COLO829 (cell line): ENCODE measurements at places on chromosomes 6 and 20.

DNA sequence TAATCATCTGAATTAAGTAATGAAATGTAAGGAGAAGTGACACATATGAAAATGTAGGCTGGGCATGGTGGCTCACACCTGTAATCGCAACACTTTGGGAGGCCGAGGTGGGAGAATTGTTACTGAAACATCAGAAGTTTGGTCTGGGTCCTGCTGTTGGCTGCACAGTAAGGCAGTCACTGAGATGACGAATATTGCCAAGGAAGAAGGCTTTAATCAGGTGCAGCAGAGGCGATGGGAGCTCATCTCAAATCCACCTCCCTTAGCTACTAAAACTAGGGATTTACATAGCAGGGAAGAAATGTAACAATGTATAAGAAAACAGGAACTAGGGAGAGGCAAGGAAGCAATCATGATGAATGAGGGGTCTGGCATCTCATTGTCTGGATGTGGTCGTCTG, 50.1 kb downstream of the RBM24 start:
- DNase-seq: no peak

DNA sequence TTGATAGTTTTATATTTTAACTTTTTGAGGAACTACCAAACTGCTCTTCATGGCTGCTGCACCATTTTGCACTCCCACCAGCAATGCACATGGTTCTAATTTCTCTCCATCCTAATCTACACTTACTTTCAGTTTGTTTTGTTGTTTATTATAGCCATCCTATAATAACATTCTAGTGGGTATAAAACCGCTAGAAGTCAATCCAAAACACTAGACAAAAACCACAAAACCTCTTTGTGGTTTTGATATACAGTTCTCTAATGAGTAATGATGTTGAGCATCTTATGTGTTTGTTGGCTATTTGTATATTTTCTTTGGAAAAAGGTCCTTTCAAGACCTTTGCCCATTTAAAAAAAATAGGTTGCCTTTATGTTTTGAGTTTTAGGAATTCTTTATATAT, 5.6 kb downstream of the RPP21 start:
- DNase-seq: no peak

- no peak for DNase-seq
These were observed 4.1 kb upstream of the ZKSCAN8 start for GRCh38 chr6:28137505-28137981.

- peak; percentile 44 for DNase-seq
These were observed 217.5 kb downstream of the GJA1 start for GRCh38 chr6:121652726-121653623.

GRCh38 chr20:15905661-15906060, 667.6 kb downstream of the KIF16B start:
- no peak for DNase-seq

DNA sequence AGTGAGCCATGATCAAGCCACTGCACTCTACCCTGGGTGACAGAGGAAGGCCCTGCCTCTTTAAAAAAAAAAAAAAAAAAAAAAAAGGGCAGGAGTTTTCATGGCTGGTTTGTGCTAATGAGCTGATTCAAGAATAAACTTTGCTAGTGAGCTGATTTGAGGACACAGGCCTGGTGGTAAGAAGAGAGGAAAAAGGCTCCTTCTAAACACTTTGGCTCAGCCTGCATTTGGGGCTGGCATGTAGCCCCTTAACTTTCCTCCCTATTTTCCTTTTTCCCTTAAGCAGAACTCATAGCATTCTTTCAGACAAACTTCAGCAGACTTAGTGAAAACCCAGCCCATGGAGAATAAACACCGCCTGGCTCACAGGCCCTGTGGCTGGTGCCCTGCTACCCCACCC, 432.7 kb downstream of the PTPRT start:
- DNase-seq: no peak

DNA sequence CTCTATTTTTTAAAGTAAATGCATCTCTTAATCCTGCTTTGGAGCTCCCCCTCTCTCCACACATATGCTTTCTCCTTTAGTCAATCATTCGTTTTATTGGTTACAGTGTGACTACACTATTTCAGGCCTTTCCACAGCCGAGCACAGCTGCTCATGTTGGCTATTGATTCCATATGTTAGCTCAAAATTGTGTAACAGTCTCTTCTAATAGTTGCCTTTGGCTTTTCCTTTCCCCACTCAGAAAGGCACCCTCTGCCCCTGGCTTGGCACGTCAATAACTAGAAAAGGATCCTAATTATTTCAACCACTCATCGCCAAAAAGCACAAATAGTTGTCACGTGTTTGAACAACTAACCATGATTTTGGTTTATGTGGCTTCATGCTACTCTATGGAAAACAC, 410.3 kb upstream of the SLC35B3 start:
- DNase-seq: no peak

- DNase-seq: no peak
These were observed 52.1 kb downstream of the AIG1 start for GRCh38 chr6:143112837-143113236.

DNA sequence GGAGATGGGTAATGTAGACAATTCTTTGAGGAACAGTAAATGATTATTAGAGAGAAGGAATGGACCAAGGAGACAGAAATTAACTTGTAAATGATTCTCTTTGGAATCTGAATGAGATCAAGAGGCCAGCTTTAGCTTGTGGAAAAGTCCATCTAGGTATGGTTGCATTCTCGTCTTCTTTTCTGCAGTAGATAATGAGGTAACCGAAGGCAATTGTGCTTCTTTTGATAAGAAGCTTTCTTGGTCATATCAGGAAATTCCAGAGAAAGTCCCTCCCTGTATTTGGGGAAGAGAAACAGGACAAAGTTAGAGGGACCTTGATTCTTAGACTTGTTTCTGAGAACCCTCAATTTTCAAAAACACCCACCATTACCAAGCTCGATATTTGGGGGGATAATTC, 109.1 kb upstream of the PRSS16 start:
- DNase-seq: no peak

DNA sequence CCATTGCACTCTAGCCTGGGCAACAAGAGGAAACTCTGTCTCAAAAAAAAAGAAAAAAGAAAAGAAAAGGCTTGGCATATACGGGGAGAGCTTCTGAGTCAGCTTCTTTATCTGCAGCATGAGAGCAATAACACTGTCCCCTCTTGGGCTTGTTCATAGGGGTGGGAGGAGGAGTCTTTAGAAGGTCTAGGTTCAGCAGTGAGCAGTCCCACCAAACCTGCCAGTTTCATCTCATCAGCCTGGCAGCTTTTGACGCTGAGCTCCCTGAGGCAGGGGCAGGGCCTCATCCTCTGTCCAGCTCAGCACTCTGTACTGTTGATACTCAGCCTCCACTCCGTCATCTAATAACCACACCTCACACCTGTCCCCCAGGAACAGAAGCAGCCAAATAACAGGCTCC, 5.6 kb upstream of the C6orf132 start:
- no peak for DNase-seq

DNA sequence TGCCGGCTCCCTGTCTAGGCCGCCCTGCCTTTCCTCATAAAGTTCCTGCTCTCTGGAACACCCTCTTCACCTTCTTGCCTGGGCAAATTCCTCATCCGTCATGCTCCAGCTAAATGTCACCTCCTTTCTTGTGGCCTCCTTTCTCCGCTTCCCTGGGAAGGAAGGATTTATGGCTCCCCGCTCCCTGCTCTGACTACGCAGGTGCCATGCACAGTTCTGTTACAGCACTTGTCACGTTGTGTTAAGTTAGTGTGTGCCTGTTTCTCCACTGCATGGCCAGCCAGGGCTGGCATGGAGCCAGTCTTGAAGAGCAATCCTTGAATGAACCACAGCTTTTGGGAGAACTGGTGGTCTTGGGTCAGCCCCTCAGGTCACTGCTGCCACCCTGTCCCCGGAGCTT, 61.7 kb downstream of the CD40 start:
- DNase-seq: no peak

DNA sequence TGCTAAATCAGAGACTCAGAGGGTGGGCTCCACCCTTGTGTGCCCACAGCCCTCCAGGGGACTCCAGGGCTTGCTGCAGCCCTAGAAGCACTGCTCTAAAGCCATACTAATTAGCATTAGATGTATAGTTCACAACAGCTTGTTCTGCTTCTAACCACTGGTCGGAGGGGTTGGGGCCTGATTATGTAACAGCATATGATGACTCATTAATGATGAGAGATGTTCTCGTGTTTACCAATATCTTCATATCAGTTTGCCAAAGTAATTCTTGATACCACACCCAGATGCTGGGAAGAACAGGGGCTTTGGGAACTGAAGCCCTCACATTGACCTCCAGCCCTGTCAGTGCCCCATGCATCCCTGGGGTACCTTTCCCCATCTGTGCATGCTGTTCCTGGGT, 104.1 kb upstream of the FOXA2 start:
- no peak for DNase-seq
